Ammon's horn (tissue), 1 donor: ENCODE measurements at places on chromosomes 16 and 17.

- peak; percentile 22 for DNase-seq
These were observed 108.9 kb downstream of the ENGASE start for GRCh38 chr17:79183293-79184158.

DNA sequence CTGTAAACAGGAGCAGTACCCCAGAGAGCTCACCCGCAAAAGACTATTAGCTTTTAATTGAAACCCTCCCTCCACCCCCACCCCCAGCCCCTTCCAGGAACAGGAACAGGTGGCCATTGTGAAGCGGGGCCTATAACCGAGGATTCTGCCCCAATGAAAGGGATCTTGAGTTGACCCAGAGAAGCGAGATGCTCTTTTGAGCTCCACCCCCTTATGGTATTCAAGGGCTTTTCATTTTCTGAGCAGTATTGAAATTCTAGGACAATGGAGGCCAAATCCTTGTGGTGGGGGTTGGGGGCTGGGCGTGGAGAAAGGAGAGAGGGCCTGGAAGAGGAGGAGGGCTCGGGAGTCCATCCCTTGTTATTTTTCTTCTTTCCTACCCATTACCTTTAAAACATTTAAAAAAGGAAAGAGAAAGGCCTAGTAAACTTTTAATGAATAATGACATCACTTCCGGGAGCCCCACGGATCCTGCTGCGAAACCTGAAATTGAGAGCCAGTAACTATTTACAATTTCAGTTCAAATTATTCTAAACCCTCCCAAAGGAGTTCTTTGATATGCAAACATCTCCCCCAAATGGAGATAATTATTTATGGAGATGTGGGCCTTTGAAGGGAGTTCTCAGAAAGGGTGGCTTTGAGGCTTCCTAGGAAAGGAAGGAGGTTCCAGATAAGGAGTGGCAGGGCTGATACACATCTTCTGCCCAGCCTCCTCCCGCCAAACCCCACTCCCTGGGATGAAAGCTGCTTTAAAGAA lies 30.5 kb downstream of the HS3ST3B1 start:
- no peak for DNase-seq

GRCh38 chr16:23857256-23857880 lies 21.6 kb downstream of the PRKCB start:
- no peak for DNase-seq

- DNase-seq: peak; percentile 54
These were observed 5.0 kb downstream of the HERPUD1 start for GRCh38 chr16:56936950-56937349.

DNA sequence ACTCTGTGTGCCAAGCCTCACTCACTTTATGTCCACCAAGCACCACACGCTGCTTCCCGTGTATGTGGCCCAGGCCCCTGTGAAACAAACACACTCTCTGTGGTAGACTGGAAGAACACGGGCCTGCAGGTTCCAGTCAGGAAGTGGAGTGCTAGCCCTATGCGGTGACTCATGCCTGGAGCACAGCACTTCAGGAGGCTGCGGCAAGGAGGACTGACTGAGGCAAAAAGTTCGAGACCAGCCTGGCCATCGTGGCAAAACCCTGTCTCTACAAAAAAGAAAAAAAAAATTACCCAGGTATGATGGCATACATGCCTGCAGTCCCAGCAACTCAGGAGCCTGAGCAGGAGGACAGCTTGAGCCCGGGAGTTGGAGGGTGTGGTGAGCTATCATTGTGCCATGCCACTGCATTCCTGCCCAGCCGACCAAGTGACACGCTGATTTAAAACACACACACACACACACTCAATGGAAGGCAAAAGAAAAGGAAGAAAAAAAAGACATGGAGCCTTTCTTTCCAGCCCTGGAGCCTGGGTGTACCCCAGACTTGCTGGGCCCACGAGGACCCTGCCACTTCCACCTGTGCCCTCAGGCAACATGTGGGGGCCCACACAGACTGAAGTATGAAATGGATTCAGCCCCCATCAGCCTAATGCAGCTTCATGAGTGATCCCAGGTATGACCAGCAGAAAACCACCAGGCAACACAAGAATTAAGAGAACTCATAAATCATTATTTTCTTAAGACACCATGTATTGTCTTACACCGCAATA lies 126.6 kb downstream of the ANKRD11 start:
- DNase-seq: no peak

GRCh38 chr16:65154321-65154720 lies 32.5 kb upstream of the CDH11 start:
- DNase-seq: no peak

DNA sequence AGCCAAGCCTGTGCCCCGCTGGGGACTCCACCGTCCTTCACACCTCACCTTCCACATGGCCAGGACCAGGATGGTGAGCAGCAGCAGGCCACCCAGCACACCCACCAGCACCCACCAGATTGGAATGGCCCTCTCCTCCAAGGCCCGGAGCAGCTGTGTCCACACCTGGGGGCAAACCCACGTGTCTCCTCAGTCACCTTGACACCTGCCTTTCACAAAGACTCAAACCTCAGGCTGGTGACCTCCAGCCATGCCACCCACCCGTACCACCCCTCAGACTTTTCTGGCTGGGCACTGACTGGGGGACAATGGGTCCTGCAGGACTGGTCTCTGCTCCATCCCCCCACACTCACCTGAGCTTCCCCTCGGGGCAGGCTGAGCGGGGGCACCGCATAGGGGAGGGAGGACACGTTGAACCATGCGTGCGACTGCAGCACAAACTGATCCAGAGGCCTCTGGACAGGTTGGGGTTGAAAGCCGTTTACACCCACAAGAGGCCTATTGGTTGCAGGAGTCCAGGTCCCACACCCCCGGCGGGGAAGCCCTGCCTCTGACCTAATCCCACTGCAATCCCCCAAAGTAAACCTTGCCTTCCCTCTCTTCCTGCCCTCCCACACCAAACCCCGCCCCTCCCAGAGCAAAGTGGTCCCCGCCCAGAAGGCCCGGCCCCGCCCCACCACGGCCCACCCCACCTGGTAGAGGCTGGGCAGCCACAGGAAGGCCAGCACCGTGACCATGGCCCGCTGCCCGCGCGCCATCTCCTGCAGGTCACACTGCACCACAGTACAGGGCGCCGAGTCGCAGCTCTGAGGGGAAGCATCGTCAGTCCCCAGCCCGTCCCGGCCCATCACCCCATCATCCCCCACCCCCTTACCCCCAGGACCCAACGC lies 10.9 kb upstream of the FAM171A2 start:
- no peak for DNase-seq

DNA sequence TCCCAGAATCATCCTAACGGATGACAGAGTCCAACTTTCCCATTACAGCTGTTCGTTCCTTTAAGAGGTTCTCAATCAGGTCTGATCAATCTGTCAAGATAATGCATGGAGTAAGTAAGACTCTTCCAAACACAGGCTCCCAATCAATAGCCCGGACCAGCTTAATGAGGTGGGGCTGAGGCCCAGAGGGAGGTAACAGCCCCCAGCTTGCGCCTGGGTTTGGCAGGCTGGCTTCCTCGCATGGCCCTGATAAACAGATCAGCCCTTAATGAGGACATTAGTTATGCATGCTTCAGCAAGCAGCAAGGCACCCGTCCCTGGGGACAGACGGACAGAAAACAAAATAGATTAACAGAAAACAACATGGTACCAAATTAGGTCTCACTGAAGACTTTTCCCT lies 145.7 kb downstream of the ZFHX3 start:
- DNase-seq: no peak

GRCh38 chr16:56847173-56847910 lies 17.7 kb upstream of the SLC12A3 start:
- no peak for DNase-seq

- no peak for DNase-seq
These were observed 8.0 kb upstream of the DOC2B start for GRCh38 chr17:189444-189843.

- DNase-seq: peak; percentile 80
These were observed 652 bp upstream of the SLC25A19 start for GRCh38 chr17:75289832-75290337.

GRCh38 chr17:42266918-42267766 lies 9.0 kb downstream of the STAT5B start:
- DNase-seq: no peak

- DNase-seq: peak; percentile 94
These were observed 174.0 kb upstream of the CIBAR2 start for GRCh38 chr16:85286066-85286831.

DNA sequence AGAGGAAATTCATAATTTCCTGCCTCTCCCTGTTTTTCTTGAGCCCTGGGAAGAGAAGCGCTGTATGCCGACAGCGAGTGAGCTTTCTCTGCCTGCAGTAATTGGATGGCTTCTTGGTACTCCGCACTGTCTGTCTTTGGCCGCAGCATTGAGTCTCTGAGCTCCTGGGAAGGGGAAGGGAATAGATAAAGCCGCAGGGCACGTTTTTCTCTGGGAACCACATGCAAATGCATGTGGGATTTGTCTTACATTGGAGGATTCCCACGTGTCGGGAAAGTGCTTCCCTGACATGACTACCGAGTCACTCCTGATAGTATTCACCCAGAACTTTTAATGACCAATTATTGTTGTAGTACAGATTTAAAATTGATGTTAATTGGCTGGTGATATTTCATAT lies 385.9 kb downstream of the CPPED1 start:
- DNase-seq: no peak

DNA sequence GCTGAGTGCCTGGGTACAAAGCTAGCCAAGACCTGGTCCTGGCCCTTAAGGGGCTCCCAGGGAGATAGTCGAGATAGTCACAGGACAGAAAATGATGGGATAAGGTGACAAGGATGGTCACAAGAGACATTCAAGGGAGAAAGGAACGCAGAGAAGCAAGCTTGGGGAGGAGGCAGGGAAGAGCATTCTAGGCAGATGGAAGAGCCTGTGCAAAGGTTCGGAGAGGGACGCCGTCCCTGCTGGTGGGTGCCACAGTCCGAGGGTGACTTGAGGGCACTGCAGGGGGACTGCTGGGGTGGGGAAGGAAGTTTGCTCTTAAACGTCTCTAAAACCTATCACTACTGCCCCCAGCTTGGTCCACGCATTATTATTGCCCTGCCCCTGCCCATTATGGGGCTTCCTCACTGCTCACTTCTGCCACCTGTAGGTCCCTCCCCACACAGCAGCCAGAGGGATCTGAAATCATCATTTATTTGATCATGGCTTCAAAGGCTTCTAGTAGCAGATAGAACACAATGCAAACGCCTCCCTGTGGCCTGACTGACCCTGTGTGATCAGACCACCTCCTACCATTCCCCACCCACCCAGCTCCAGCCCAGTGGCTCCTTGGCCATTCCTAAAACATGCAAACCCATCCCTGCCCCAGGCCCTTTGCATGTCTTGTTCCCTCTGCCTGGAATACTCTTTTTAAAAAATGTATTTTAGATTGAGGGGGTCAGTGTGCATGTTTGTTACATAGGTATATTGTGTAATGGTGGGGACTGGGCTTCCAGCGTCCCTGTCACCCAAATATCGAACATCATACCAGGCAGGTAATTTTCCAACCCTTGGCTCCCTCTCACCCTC lies 60.3 kb downstream of the RMI2 start:
- no peak for DNase-seq

DNA sequence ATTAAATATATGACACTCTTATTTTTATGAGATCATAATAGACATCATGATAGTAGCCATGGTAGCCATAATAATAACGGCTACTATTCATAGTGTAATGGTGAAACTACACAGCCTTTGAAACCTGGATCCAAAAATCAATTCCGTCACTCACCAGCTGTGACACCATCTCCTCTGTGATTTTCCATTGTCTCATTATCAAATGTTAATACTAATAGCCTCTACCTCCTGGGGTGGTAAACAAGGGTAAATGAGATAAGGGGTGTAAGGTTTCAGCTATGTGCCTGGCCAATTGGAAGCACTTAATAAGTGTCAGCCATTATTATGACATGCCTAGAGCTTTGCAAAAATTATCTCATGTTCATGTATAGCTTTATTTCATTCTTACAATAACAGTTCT lies 88.6 kb downstream of the CACNG3 start:
- no peak for DNase-seq

- no peak for DNase-seq
These were observed 739.9 kb downstream of the CDH8 start for GRCh38 chr16:61296305-61296704.

DNA sequence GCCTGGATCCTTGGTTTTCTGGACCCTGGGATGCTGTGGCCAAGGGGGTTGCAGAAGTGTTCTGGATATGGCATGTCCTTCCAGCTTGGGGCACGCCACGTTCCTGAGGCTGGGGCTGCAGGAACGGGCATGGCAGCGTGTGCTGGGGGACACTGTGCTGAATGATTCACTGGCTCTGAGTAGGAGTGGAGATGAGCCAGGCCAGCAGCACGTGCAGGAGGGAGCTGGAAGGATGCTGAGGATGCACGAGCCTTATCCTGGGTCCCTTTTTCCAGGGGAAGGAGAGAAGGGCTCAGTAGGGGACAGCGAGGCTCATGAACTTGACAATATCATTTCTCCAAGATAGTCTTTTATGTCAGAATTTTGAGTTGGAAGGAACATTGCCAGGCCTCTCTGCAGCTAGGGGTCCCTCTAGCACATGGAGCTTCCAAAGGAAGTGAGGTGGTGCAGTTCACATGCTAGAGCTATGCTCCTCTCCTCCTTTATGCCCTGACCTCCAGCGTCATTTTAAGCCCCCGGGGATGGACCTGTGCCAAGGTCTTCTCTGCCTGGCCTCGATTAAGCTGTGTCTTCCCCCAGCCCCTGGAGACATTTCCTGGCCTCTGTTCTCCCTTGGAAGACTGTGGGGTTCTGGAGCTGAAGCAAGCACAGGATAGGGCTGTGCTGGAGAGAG lies 125.9 kb downstream of the OR1D5 start:
- DNase-seq: no peak

DNA sequence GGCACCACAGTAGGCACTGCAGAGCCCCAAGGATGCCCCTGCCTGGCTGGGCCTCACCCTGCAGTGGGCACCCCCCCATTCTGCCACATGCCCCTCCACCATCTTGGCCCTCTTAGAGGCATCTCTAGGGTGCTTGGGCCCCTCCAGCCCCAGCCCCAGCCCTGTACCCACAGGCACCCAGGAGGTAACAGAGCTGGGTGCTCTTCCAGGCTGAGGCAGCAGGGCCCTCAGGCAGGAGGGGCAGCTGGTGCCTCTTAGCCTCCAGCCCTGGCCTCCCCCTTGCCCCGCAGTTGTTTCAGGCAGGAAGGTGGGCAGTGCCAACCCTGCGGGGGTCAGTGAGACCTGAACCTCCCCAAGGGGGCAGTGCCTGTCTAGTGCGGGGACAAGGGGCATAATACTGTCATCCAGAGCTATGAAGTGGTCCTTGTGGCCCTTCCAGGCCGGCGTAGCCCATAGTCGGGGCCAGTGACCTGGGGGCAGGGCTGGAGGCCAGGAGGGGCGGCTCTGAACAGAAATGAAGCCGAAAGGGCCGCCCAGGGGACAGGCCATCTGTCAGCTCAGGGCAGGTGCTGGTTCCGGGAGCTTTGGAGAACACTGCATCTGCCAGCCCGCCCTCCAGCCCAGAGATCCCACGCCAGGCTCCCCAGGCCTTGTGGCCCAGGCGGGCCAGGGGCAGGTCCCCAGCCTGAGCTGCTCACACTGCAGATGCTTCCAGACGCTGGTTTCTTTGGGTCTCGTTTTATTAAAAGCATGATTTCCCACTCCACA lies 4.9 kb upstream of the AATK start:
- no peak for DNase-seq

DNA sequence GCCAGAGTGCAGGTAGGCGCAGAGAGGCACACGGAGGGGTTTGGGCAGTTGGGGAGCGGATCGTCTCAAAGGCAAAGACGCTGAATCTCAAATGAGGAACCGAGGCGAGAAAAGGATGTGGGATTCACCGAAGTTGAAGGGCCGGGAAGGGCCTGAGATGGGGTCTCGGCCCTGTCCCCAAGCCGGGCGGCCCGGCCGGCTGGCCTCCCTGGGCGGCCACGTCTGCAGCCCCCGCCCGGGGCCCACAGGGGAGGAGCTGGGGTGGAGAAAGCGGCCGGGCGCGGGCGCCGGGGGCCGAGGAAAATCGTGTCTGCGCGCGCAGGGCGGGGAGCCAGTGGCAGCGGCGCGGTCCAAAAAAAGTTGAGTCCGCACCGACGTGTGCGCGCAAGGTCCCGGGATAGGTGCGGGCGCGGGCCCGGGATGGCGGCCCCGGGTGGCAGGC lies 458 bp downstream of the SLC12A4 start:
- DNase-seq: no peak
